ENCODE measurements at places on chromosomes 2 and 18. TPM values are rescaled to one million over a fixed set of nuclear protein-coding genes. Genes with fewer than 3 reads are reported as not detected.

FHL2 gene
- not detected for total RNA-seq

NEU2 gene
- not detected for total RNA-seq

DNA sequence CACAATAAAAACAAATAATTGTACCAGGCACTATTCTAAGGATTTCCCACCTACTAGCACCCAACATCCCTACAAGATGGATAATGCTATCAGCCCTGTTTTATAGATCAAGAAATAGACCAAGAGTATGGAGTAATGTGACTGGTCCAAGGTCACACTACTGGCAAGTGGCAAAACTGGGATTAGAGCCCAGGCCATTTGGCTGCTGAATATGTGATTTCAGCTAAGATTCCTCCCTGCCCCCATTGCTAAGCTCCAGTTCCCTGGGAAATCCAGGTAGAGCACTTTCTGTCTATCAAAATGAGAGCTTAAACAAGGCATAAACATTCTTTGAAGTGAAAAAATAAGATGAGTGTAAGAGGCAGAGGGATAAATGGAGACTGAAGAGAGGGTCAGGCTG is 157.8 kb downstream of the DNAH6 start:
- DNase-seq: no peak

DNA sequence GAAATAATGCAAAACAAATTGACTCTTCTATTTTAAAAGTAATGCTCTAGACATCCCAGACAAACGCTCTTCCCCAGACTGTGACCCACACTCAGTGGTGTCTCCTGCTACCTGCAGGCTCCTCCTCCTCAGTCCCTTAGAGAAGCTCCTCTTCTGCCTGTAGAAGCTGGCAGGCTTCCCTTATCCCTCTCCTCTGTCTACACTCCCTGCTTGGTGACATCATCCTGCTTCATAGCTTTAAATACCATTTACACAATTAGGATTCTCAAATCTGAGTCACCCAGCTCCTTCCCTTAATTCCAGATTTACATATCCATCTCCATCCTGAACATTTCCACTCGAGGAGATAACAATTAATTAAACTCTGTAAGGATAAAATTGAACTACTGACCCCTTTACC is 167.9 kb downstream of the FBXO15 start:
- no peak for DNase-seq

- no peak for DNase-seq
These were observed 9.4 kb downstream of the FBLN7 start for GRCh38 chr2:112147382-112148168.

DNA sequence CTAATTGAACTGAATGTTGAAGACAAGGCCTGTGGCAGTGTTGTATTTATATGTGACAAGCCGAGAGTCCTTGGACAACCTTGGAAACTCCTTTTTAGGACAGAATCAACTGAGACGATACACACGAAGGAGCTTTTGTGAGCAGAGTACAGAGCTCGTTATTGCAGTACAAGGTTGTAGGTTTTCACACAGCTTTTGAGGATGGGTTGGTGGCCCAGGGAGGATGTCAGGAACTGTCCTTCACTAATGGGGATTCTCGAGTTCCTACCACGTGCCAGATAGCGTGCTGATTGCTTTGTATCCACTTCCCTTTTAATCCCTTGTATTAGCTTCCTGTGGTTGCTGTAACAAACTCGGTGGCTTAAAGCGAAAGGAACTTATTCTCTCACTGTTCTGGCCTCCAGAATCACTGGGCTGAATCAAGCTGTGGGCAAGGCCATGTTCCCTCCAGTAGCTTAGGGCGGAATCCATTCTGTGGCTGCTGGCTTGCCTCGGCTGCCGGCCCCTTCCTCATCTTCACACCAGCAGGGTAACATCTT is 20.2 kb downstream of the INPP4A start:
- DNase-seq: no peak

DNA sequence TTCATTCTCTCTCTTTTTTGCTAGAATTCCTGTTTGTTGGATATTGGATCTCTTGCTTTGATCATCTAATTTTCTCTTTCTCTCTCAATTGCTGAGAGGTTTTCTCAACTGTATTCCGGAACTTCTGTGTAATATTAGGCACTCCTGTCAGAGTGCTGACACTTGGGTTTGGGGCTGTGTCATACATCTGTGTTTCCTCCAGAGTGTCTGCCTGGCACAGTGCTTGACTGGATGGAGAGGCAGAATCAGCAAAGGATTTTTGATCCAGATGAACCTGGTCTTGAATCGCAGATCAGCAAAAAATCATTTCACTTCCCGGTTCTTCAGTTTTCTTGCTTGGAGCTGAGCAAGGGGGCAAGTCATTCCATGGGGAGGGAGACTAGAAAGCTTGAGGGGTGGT is 87.7 kb upstream of the CXCR4 start:
- no peak for DNase-seq

GRCh38 chr2:200703127-200703925 is 108.4 kb upstream of the BZW1 start:
- DNase-seq: peak; percentile 19

DNA sequence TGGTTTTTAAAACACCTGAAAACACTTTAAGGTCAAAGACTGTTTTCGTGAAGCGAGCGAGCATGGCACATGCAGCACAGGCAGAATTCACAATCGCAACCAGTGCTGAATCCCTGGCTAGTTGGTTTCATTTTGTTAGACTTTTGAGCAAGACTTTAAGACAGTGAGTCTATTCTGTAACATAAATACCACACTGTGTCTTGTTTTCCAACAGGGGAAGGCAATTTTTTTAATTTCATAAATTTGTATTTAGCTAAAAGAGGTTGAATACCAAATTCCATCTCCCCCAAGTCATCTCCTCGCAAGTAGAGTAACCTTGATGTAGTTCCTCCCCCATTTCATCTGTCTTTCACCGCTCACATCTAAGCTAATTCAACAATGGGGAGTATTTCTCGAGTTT is 1.4 kb downstream of the CERKL start:
- DNase-seq: no peak

- no peak for DNase-seq
These were observed 753.5 kb upstream of the PKDCC start for GRCh38 chr2:41294331-41294730.

GRCh38 chr2:16952368-16952767 is 286.7 kb upstream of the CYRIA start:
- no peak for DNase-seq

- no peak for DNase-seq
These were observed 88.6 kb downstream of the ZBTB7C start for GRCh38 chr18:48320639-48320945.

- DNase-seq: no peak
These were observed 160.3 kb upstream of the WDSUB1 start for GRCh38 chr2:159446817-159447216.
